Caco-2 (cell line): ENCODE measurements at places on chromosomes 11 and 22. TPM values are rescaled to one million over a fixed set of nuclear protein-coding genes. Genes with fewer than 3 reads are reported as not detected.
A peak's percentile ranks its signal among the peaks of the same experiment; 100 is the strongest.

DNA sequence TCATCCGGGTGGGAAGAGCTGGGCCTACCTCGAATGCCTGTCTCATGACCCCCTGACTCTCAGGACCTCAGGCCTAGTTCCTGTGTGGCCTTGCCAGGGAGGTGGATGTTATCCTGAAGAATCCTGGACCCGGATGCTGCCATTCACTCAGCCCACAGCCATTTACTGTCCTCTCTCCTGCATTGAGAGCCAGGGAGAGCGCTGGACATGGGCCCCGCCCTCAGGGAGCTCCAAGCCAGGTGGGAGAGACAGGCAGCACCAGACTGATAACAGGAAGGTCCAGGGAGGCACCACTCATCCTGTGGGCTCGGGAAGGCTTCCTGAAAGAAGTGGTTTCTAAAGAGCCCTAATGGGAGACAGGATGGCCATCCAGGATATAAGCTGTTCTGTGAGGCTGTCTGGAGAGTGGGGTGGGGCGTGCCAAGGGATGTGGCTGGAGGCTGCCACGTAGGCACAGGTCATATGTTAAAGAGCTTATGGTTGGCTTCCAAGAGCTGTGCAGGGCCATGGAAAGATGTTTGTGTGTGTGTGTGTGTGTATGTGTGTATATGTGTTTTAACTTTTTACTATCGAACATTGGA lies 8.6 kb downstream of the SERPINH1 start:
- H3K36me3 ChIP-seq: peaks cover 14% of the 10 kb centered on the region
- no peak for DNase-seq
- H3K4me1 ChIP-seq: peaks cover 5% of the 10 kb centered on the region
- no peak overlapping the region for H3K4me3 ChIP-seq
- H3K27ac ChIP-seq: no peak overlapping the region
- no peaks in the 10 kb centered on the region for H3K27me3 ChIP-seq

- H3K4me1 ChIP-seq: peaks cover 42% of the 10 kb centered on the region
- H3K4me3 ChIP-seq: no peak overlapping the region
- H3K27me3 ChIP-seq: no peaks in the 10 kb centered on the region
- DNase-seq: peak; percentile 89
- H3K36me3 ChIP-seq: no peaks in the 10 kb centered on the region
These were observed 18.5 kb downstream of the PTPRJ start for GRCh38 chr11:47998733-47999359.

DNA sequence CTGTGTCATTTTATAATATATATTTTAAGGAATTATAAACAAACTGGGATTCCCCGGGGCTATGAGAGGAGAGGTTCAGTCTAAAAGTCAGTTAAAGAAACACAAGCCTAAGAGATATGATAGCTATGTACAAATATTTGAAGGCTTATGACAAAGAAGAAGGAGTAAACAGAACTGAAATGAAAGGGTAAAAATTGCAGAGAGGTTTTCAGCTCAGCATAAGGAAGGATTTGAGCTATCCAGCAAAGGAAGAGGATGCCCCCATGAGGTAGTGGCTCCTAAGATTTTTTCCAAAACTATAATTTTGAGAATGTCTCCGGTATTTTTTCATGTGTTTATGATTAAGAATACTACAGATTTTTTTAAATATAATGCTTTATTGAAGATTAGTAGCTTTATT lies 57.9 kb upstream of the ANGPTL5 start:
- H3K4me3 ChIP-seq: no peak overlapping the region
- H3K27me3 ChIP-seq: no peaks in the 10 kb centered on the region

GRCh38 chr11:79244241-79244772 lies 196.5 kb downstream of the TENM4 start:
- H3K27me3 ChIP-seq: no peaks in the 10 kb centered on the region; the same call in none of the 2 replicates
- H3K4me3 ChIP-seq: no peak overlapping the region
- no peaks in the 10 kb centered on the region for H3K4me1 ChIP-seq
- no peak overlapping the region for H3K27ac ChIP-seq
- H3K36me3 ChIP-seq: no peaks in the 10 kb centered on the region

Gene FAM227A
- 0.73 and 2.2 TPM in 2 replicates for total RNA-seq

DNA sequence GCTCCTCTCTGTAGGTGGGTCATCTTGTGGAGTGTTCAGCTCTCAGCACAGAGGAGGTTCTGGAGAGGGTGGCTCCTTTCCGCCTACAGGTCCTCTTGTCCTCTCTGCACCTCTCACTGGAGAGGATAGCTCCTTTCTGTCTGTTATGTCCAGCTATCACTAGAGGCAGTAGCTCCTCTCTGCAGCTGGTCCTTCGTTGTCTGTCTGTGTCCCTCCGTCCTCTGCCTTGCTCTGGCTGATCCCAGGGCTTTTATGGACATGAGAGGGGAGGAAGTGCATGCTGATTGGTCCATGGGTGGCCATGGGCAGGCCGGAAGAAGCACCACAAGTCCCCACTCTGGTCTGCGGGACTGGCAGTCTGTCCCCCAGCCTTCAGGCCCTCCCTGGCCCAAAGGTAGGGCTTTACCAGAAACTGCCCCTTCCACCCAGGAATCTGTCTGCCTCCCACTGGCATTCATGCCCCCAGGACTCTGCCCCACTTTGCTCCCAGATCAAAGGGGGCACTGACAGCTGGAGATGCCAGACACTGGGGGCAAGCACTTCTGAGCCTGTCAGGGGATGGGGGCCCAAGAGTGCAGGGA lies 38.6 kb upstream of the CALCB start:
- no peaks in the 10 kb centered on the region for H3K4me1 ChIP-seq
- no peak for DNase-seq
- no peak overlapping the region for H3K27ac ChIP-seq

Gene SLC17A6
- not detected in 2 replicates for total RNA-seq

Gene TTLL1
- 4.1 and 4.4 TPM in 2 replicates for total RNA-seq

DNA sequence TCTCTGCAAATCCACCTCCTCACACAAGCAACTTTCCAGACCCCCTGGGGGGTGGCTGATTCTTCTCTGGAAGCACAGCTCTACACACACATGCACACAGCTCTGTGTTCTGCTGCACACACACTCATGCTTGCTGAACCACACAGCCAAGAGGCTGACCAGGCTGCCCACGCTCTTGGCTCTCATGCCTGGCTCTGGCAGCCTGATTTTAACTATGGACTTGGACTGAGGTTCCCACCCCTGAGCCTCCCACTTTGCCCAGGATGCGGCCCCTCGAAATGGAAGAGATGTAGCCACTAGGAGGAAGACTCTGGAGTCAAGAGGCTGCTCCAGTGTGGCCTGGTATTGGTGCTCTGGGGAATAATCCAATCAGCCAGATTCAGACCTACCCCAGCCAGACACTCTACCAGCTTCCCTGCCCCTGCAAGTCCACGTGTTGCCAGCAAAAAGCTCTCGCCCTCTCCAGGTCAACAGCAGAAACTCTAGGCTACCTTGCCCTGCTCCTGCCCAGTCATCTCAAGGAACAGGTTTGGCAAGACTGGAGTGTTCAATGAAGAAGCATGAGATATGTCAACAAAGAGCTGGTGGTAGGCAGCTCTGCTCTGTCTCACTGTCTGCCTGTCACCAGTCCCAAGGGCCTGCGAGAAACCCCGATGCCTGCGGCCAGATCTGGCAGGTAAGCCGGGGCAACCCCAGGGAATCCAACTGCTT lies 8.8 kb upstream of the CASTOR1 start:
- peaks cover 24% of the 10 kb centered on the region for H3K4me1 ChIP-seq
- peak; percentile 82 for DNase-seq
- H3K4me3 ChIP-seq: no peak overlapping the region
- no peaks in the 10 kb centered on the region for H3K27me3 ChIP-seq

Gene LARGE2
- total RNA-seq: 62.3 and 67.4 TPM in 2 replicates

Gene DEFB131B
- not detected in 2 replicates for total RNA-seq

Gene OR52H1
- total RNA-seq: not detected in 2 replicates

- H3K27me3 ChIP-seq: no peaks in the 10 kb centered on the region; the same call in 1 of the 2 replicates
- H3K36me3 ChIP-seq: no peaks in the 10 kb centered on the region
- DNase-seq: no peak
- no peak overlapping the region for H3K4me3 ChIP-seq
- no peaks in the 10 kb centered on the region for H3K4me1 ChIP-seq
These were observed 95.9 kb upstream of the PRR5 start for GRCh38 chr22:44606126-44606525.

GRCh38 chr22:39115977-39116621 lies 19.1 kb downstream of the APOBEC3H start:
- no peaks in the 10 kb centered on the region for H3K27me3 ChIP-seq
- no peak for DNase-seq
- no peaks in the 10 kb centered on the region for H3K36me3 ChIP-seq
- H3K4me3 ChIP-seq: no peak overlapping the region
- H3K27ac ChIP-seq: no peak overlapping the region

GRCh38 chr11:68657021-68657780 lies 27.1 kb upstream of the GAL start:
- no peak overlapping the region for H3K27ac ChIP-seq
- H3K36me3 ChIP-seq: no peaks in the 10 kb centered on the region
- peak; percentile 36 for DNase-seq
- H3K27me3 ChIP-seq: no peaks in the 10 kb centered on the region; the same call in 1 of the 2 replicates

GRCh38 chr11:6405846-6406245 lies 13.0 kb downstream of the APBB1 start:
- no peaks in the 10 kb centered on the region for H3K27me3 ChIP-seq
- peak overlapping the region; percentile 89 for H3K27ac ChIP-seq
- no peaks in the 10 kb centered on the region; the same call in 1 of the 2 replicates for H3K36me3 ChIP-seq
- H3K4me1 ChIP-seq: peaks cover 39% of the 10 kb centered on the region

Gene KRTAP5-7
- total RNA-seq: not detected in 2 replicates

GRCh38 chr11:34685864-34686263 lies 65.0 kb downstream of the EHF start:
- no peak overlapping the region for H3K4me3 ChIP-seq
- H3K36me3 ChIP-seq: no peaks in the 10 kb centered on the region
- no peak for DNase-seq
- no peak overlapping the region for H3K27ac ChIP-seq
- H3K4me1 ChIP-seq: no peaks in the 10 kb centered on the region

Gene MYEOV
- 0.52 TPM in 1 of 2 replicates, not detected in the other for total RNA-seq

Gene SHANK3
- total RNA-seq: 4.3 and 4.5 TPM in 2 replicates

Gene SYT13
- 6.0 and 9.4 TPM in 2 replicates for total RNA-seq

GRCh38 chr11:11971906-11972547 lies 36.4 kb downstream of the DKK3 start:
- DNase-seq: no peak
- H3K27me3 ChIP-seq: no peaks in the 10 kb centered on the region
- H3K36me3 ChIP-seq: peaks cover 8% of the 10 kb centered on the region
- no peak overlapping the region for H3K4me3 ChIP-seq
- H3K4me1 ChIP-seq: peaks cover 27% of the 10 kb centered on the region

- no peaks in the 10 kb centered on the region for H3K36me3 ChIP-seq
- no peak for DNase-seq
- H3K27me3 ChIP-seq: no peaks in the 10 kb centered on the region; the same call in 1 of the 2 replicates
- no peak overlapping the region for H3K4me3 ChIP-seq
- no peak overlapping the region for H3K27ac ChIP-seq
These were observed 2.7 kb downstream of the OR51T1 start for GRCh38 chr11:4884361-4884760.

GRCh38 chr11:70326365-70326811 lies 55.9 kb downstream of the PPFIA1 start:
- DNase-seq: no peak

GRCh38 chr11:8775332-8775731 lies 92.7 kb downstream of the RPL27A start:
- H3K27me3 ChIP-seq: no peaks in the 10 kb centered on the region
- H3K27ac ChIP-seq: peak overlapping the region; percentile 67
- DNase-seq: no peak
- H3K4me1 ChIP-seq: peaks cover 25% of the 10 kb centered on the region
- H3K4me3 ChIP-seq: no peak overlapping the region

DNA sequence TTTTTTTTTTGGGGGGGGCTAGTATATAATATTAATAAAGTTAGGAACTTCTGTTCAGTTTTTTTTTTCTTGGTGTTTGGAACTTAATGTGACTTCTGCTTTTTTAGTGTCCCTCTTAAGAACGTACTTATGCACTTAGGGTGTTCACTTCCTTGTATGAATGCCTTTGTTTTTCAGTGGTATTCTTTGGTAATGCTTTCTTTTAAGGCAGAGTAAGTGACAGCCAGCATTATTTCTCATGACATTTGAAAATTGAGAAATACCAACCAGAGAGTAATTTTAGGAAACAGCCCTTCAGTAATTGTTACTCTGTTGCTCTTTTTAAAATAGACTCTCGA lies 2.4 kb downstream of the GRK3 start:
- no peaks in the 10 kb centered on the region for H3K4me1 ChIP-seq
- H3K4me3 ChIP-seq: no peak overlapping the region
- no peaks in the 10 kb centered on the region for H3K27me3 ChIP-seq
- H3K27ac ChIP-seq: no peak overlapping the region
- DNase-seq: no peak
- no peaks in the 10 kb centered on the region for H3K36me3 ChIP-seq

Gene NCR3LG1
- 14.6 and 14.8 TPM in 2 replicates for total RNA-seq

GRCh38 chr11:62792202-62792575 lies 383 bp upstream of the TMEM223 start:
- H3K36me3 ChIP-seq: peaks cover 6% of the 10 kb centered on the region; the same call in 1 of the 2 replicates
- H3K27ac ChIP-seq: peak overlapping the region; percentile 93
- H3K4me3 ChIP-seq: peak overlapping the region; percentile 1; the same call in 1 of the 2 replicates
- no peak for DNase-seq
- H3K4me1 ChIP-seq: peaks cover 5% of the 10 kb centered on the region

DNA sequence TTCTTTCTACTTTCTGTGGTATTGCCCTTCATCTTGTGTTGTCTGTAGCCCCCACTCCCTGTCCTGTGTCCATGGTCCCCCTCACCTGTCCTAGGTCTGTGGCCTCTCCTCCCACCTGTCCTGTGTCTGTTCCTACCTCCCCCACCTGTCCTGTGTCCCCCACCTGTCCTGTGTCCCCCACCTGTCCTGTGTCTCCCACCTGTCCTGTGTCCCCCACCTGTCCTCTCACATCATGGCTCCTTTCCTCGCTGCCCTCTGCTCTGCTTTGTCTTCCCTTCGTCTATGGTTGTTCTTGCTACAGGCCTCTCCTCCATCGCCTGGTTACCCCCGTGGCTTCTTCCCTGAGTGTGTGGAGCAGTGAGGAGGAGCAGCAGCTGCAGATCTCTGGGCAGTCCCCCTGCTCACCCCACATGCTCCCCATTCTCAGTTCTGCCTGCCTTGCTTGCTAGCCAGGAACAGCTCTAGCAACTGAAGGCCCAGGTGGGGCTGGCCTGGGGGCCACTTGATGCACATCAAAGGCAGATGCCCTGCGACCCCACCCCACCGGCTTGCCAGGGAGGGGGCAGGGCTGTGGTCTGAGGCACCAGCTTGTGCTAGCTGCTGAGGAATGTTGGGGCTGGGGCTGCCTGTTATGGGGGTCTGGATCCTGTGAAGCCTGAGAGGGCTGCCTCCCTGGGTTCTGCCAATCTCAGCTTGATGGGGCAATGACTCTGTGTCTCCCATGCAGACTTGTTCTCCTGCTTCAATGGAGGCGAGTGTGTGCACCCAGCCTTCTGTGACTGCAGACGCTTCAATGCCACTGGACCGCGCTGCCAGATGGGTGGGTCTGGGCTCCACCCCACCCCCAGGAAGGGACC lies 5.6 kb downstream of the OTOG start:
- H3K36me3 ChIP-seq: no peaks in the 10 kb centered on the region
- no peak overlapping the region for H3K27ac ChIP-seq
- DNase-seq: peak; percentile 24

- H3K36me3 ChIP-seq: peaks cover 3% of the 10 kb centered on the region
- no peak overlapping the region for H3K4me3 ChIP-seq
- peak; percentile 0 for DNase-seq
- peak overlapping the region; percentile 39 for H3K27ac ChIP-seq
- no peaks in the 10 kb centered on the region for H3K27me3 ChIP-seq
- peaks cover 6% of the 10 kb centered on the region; the same call in 1 of the 2 replicates for H3K4me1 ChIP-seq
These were observed 18.4 kb upstream of the TMEM191C start for GRCh38 chr22:21448627-21449416.

Gene PKDREJ
- total RNA-seq: 0.05 TPM in 1 of 2 replicates, not detected in the other

Gene NAT10
- total RNA-seq: 91.4 and 101 TPM in 2 replicates

Gene FAM83F
- total RNA-seq: 17.1 and 20.0 TPM in 2 replicates

GRCh38 chr11:45031912-45032519 lies 81.3 kb upstream of the TP53I11 start:
- H3K27ac ChIP-seq: no peak overlapping the region
- H3K4me3 ChIP-seq: no peak overlapping the region
- no peaks in the 10 kb centered on the region for H3K4me1 ChIP-seq
- DNase-seq: no peak

Gene NRGN
- 5.7 and 7.8 TPM in 2 replicates for total RNA-seq
